ENCODE measurements at places on chromosomes 12 and 14.
A peak's percentile ranks its signal among the peaks of the same experiment; 100 is the strongest.

DNA sequence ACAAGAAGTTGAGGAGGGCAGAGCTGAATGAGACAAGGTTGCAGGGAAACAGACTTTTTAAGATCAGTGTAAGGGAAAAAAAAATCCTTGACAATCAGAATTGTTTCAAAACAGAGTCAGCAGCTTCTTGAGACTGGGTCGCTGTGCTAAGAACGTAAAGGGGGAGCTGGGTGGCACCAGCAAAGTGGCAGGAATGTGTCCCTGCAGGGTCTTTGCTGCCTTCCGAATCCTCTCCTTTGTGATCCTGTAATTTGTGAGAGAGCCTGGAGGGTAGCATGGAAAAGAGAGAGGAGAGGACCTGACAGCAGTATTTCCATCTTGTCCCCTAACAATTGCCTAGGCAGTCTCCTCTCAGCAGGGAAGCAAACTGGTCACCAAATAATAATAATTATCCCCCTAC lies 472.8 kb downstream of the RGS6 start:
- no peak for DNase-seq

GRCh38 chr12:90808568-90808967 lies 146.4 kb downstream of the CCER1 start:
- DNase-seq, result no peak

- no peak for DNase-seq
Observed at GRCh38 chr14:69048456-69048855, 69.4 kb upstream of the ACTN1 start.

GRCh38 chr12:2949411-2949810 lies 9.8 kb upstream of the TEAD4 start:
- no peak for DNase-seq

DNA sequence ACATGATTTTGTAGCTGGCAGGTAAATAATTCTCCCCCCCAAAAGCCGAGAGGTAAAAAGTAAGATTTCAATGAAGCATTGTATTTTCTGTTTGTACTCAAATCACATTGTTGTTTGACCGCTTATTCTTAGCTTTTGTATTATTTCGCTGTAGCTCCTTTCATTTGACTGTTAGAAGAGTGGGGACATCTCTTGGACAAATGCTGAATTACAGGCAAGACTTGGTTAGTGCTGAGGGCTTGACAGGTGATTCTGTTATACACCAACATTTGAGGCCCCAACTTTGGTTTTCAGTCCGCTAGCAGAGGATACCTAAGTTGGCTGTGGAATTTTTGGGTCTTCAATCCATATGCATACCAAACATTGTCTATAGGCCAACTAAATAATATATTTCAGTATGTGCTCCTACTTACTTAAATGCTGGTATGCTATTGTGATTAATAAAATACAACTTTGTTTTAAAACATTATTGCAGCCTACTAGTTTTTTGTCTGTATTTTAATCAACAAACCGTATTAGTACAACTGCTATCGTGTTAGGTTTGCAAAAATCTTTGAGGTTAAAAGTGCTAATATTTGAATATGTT lies 102.2 kb downstream of the ERC1 start:
- DNase-seq, result no peak

- DNase-seq, result no peak
Observed at GRCh38 chr14:45065956-45066355, 18.0 kb upstream of the PRPF39 start.

DNA sequence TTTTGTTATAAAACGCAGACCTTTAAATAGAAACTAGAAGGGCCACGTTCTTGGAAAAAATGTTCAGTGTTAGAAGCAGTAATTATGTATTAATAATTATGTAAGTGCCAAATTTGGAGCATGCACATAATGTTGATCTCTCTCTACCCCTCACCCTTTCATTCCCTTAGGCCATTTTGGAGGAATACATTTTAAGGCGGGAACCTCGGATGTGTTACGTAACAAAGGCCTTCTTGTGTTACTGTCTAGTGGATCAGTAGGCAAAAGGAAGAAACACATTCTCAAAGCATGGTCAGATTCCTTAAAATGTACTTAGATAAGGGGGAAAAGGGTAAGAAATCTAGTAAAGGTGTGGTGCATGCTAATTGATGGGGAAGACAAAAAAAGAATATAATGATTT lies 52.7 kb downstream of the RASSF3 start:
- no peak for DNase-seq

DNA sequence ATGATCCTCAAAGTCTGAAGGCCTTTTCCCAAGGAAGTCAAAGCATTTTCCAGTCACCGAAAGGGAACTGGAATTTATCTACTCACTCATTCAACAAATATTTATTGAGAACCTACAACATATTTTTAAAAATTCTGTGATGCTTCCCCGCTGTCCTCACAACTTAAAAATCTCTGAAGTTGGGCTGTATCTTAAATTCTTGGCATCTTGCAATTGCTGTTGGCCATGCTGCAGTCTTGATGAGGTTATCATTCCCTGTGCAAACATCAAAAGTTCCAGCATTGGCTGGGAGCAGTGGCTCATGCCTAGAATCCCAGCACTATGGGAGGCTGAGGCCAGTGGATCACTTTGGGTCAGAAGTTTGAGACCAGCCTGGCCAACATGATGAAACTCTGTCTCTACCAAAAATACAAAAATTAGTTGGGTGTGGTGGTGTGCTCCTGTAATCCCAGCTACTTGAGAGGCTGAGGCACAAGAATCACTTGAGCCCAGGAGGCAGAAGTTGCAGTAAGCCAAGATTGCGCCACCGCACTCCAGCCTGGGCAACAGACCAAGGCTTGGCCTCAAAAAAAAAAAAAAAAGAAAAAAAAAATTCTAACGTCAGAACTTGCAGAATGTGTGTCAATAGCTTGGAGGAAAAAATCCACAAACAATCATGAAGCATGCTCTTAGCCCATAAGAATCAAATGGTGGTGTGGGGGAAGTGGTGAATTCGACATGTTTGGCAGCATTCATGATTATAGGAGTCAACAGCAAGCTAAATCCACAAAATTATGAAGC lies 34.9 kb downstream of the CCDC177 start:
- no peak for DNase-seq

DNA sequence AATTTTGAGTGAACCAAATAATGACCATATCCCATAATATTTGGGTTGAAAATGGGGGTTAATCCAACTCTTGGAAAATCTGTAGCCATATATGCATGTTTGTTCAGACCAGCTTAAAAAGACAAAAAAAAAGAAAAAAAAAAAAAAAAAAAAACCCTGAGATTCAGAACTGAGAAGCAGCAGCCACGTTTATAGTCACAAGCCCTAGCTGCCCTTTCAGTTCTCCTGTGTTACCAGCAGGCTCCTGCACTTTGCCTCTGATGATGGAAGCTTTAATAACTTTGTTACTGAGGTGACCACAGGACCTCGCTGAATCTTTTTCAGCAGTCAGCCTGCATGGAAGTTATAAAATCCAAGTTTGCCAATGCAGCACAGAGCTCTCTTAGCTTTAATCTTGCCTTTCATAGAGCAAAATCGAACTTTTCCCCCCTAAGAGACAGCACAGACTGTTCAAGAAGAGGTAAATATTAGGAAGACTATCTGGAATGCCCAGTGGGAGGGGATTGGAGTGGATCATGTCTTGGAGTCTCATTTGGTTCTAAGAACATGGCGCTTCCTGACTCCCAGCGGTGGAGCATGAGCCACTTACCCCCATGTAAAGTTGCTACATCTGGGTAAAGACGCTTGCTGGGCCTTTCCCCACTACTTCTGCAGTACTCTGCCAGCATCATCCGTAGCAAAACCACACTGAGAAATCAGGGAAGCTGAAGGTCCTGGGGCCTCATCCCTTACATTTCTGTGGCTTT lies 20.6 kb downstream of the GNG2 start:
- DNase-seq, result no peak

DNA sequence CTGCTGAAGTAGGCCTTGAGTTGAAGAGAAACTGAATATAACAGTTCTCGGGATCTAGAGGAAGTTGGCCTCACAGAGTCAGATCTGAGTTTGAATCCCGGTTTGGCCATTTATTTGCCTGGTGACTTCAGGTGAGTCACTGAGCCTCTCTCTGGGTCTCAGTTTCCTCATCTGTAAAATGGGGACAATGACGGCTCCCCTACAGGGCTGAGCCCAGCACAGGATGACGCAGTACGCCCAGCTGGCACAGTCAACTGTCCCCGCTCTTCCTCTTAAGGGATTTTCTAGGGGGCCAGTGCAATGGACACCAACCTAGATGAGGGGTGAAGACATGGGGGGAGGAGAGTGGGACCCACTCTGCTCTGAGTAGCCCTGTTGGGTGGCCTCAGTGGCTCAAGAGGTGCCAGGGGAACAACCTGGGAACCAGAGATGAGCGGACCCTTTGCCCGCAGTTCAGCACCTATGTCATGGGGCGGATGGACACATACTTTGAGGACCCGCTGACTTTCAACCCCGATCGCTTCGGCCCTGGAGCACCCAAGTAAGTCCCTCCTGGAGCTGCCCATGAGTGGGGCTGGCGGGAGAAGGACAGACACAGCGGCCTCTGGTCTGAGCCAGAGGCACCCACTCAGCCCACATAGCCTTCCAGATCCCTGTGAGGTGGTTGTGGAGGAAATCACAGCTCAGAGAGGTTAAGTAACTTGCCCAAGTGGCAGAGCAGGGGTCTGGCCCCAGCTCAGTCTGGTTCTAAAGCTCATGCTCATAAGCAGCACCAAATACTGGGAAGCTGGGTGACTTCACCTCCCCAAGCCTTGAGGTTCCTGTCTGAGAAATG lies 41.1 kb downstream of the CYP46A1 start:
- no peak for DNase-seq

GRCh38 chr14:92315050-92315805 lies 7.7 kb upstream of the SLC24A4 start:
- DNase-seq, result no peak

- DNase-seq, result peak; percentile 70
Observed at GRCh38 chr12:1939801-1940607, 21.6 kb upstream of the CACNA2D4 start.

DNA sequence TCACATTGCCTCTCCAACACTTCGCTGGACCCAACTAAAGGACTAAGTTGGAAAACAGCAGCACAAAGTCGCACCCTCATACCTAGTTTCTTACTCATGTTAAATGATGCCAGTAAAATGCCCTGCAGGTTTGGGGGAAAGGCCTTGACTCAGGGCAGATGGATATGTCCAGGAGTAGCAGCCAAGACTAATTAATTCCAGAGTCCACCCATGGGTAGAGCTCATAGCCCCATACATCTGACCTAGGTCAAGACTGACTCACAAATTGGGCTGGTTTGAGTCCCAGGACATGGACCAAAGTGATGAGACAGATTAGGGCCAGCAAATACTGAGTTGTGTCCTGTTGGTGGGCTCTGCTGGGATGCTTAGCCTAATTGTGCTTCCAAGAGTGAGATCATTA lies 224.0 kb upstream of the BTG1 start:
- no peak for DNase-seq

DNA sequence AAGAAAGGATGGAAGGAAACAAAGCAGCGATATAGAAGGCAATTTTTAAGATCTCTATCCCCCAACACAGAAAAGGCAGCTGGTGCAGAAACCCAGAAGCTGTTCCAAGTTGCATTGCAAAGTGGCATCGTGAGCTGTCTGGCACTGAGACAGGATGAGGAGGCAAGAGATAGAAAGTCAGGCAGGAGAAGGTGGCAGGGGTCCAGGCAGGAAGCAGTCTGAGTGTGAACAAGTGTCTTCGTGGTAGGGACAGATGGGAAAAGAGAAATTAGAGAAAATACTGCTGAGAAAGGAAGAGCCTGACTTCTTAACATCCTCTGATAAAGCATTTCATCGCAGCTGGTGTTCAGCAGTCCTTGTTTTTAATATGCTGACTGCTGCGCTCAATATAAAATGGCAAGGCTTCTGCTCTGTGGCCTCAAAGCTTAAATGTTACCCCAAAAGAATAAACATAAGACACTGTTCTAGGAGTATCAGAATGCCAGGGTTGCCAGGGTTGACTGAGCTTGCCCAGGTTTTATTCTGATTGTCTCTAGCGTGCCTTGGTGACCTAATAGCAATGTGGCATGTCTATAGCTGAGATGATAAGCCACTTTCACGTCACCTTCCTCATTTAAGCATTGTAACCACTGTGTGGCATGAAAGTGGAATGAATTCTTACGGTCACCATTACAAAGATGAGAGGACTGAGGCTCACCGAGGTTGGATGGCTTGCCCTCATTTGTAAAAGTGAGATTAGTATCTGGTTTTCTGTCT lies 397.6 kb downstream of the NUAK1 start:
- DNase-seq, result no peak

GRCh38 chr12:76236640-76237039 lies 111.6 kb downstream of the BBS10 start:
- no peak for DNase-seq

GRCh38 chr12:94147387-94147990 lies 888 bp upstream of the PLXNC1 start:
- no peak for DNase-seq

DNA sequence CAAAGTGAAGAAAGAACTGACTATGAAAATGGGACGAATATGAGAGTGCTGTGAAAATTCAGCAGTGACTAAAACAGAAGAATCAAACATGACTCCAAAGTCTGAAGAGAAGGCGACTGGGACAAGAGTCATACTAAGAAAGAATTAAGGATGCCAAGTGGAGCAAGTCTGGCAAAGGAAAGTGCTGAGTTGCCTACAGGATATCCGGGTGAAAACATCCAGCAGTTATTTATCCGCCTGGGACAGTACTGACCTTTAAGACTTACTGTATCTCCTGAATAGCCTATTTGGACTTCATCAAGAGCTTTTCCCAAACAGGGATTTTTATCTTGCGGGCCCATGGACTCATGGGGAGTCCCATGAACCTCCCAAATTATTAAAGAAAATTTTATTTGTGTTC lies 41.1 kb downstream of the KICS2 start:
- no peak for DNase-seq

- DNase-seq, result no peak
Observed at GRCh38 chr12:122021193-122021821, 377 bp upstream of the BCL7A start.

DNA sequence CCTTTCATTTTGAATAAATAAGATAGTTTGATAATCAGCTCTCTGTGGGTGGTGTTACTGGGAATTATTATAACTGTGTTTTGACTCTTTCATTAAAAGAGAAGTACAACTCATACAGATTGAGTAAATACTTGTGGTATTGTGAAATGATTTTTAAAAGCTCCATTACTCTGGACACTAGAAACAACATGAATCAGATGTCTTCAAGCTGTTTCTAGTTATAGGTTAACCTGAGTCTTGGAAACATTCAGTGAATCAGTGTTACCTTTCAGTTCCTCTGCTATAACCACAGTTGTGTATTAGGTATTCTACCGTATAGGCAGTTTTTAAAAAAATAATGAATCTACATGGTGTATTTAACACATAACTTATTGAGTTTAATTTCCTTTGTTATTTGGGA lies 128.4 kb upstream of the SSTR1 start:
- DNase-seq, result no peak

Measured in GM18507 (cell line).